NCI-H1105 treated with DMSO at 0.1 percent for 48 hours (cell line): ENCODE measurements at places on chromosomes 7 and 10.

GRCh38 chr7:130971297-130971696, 237.3 kb upstream of the KLF14 start:
- DNase-seq, result no peak

GRCh38 chr7:18521945-18522566, 26.5 kb downstream of the HDAC9 start:
- DNase-seq, result no peak

GRCh38 chr7:5638994-5639393, 142.5 kb downstream of the RNF216 start:
- no peak for DNase-seq

- no peak for DNase-seq
Measured at GRCh38 chr10:28849821-28850220, 172.5 kb downstream of the BAMBI start.

DNA sequence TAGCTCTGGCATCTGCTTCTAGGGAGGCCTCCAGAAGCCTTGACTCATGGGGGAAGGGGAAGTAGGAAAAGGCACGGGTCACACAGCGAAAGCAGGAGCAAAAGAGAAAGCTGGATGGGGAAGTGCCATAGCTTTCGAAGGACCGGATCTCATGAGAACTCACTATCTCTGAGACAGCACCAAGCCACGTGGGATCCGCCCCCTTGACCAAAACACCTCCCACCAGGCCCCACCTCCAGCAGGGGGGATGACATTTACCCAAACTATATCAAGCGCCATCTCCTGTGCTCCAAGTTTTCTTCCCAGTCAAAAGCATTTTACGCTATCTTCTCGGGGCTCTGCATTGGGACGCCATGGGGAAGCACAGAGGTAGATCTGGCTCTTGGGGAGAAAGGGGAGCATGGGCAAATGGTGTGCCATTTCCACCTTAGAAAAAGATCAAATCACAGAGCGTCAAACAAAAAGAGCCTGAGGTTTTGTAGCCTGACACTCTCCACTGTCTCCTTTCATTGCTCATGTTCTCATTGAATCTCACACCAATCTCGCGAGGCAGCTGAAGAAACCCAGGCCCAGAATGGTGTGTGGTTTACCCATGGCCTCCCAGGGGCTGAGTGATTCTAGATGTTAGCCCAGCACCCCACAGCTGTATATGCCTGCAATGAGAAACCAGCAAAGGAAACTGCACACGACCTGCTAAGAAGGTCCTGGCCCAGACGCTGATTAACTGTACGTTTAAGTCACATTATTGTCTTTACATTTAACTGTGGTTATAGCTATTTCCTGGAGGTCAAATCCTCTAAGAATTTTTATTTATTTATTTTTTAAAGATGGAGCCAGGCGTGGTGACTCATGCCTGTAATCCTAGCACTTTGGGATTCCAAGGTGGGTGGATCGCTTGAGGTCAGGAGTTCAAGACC, 8.1 kb upstream of the OLAH start:
- DNase-seq, result no peak

- peak; percentile 61 for DNase-seq
Measured at GRCh38 chr10:97922022-97922758, 72.5 kb downstream of the GOLGA7B start.

DNA sequence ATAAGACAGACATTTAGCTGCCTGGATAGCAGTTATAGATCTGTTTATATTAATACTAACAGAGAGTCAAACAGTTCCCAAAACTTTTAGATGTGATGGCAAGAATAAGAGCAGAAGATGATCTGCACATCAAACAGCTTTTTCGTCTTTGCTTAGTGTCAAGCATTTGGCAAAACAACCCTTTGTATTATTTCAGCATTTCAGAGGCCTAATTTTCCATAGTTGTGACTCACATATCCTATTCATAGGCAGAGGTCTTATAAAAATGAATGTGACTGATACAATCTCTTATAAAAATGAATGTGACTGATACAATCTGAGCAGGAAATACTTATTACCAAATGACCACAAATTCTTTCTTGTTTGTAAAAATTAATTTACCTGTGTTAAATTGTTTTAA, 71.2 kb downstream of the LRRTM3 start:
- no peak for DNase-seq

DNA sequence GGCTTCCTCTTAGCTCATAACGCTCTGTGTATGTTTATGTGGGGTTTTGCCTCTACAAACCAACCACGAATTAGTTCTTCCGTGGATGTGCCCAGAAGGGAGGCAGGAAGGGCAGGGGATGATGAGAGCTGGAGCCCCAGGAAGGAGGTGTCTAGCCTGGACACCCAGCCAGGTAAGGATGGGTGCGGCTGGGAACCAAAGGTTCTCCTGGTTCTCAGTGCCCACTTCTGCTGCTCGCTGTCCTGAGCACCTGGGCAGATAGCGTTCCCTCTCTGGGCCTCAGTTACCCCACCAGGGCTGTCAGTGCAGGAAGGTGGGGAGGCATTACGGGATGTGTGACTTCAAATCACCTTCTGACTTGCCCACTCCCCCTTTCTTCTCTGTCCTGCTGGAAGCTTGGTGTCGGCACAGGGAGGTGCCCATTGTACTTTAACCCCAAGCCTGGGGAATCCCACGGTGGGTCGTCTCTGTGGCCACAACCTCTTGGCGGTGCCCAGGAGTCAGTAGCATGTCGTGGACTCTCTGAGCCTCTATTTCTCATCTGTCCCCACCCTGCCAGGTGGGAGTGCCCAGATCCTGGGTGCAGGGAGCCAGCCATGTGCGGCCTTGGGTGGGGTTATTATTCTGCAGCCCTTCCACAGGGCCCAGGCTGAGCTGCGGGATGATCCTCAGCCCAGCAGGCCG, 18.7 kb upstream of the PCBD1 start:
- DNase-seq, result no peak

DNA sequence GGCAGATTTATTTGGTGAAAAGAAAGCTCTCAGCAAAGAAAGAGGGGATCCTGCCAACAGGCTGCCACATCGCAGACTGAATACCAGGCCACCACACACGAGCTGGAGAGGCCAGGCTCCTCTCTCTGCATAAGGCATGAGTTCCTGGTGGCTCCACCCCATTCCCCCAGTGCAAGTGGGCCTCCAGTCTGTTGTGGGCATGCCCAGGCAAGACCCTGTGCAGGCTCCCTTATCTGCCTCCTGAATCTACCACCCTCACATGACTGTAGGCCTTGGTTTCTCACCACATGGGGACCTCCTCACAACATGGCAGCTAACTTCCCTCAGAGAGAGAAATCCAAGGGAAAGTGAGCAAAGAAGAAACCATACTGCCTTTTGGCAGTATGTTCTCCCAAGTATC, 26.7 kb upstream of the CUL1 start:
- no peak for DNase-seq

GRCh38 chr7:21636694-21637093, 93.9 kb downstream of the DNAH11 start:
- DNase-seq, result no peak

- DNase-seq, result no peak
Measured at GRCh38 chr7:1325646-1326510, 93.2 kb downstream of the UNCX start.

GRCh38 chr10:97759158-97759887, 12.5 kb downstream of the SFRP5 start:
- peak; percentile 27 for DNase-seq

DNA sequence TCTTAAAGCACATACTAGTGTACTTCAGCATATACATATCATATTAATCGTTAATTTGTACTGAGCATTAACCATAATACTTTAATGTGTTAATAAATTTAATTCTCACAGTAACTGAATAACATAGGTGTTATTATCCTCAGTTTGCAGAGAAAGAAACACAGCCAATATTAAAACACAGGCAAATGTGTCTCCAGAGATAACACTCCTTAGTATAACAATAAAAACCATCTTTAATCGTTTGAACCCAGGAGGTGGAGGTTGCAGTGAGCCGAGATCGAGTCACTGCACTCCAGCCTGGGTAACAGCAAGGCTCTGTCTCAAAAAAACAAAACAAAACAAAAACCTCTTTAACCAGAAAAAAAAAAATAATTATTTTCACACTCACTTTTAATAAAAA, 49.4 kb upstream of the ZNF273 start:
- DNase-seq, result no peak

- DNase-seq, result no peak
Measured at GRCh38 chr7:151327022-151327421, 14.6 kb upstream of the NUB1 start.

DNA sequence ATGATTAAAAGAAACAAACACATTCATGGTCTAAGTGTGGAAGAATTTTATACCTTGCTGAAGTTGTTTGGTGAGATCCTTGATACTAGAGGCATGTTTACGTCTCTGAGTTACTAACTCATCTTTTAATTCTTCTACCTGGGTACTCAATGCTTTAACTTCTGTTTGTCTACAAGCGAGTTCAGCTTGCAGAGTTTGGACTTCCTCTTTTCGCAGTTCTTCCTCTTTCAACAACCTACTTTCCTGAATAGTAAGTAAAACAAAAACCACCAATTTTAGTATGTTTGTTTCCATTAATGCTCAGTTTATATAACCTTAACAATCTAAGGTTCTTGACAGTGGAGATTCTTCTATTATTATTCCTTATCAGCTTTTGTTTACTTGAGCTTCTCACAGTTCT, 42.9 kb downstream of the CCDC186 start:
- no peak for DNase-seq

- no peak for DNase-seq
Measured at GRCh38 chr7:49433794-49434193, 339.6 kb upstream of the VWC2 start.

DNA sequence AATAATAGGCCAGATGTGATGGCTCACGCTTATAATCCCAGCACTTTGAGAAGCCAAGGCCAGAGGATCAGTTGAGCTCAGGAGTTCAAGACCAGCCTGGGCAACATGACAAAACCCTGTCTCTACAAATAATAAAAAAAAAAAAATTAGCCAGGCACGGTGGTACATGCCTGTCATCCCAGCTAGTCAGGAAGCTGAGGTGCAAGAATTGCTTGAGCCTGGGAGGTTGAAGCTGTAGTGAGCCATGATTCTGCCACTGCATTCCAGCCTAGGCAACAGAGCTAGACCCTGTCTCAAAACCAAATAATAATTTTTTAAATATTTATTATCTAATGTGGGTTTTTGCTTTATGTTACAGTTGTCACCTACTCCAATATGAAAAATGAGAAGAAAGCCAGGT, 178.9 kb downstream of the ADK start:
- no peak for DNase-seq

- DNase-seq, result no peak
Measured at GRCh38 chr7:43808410-43808809, 49.9 kb downstream of the BLVRA start.

GRCh38 chr7:103573479-103574058, 127.6 kb upstream of the SLC26A5 start:
- DNase-seq, result peak; percentile 64

DNA sequence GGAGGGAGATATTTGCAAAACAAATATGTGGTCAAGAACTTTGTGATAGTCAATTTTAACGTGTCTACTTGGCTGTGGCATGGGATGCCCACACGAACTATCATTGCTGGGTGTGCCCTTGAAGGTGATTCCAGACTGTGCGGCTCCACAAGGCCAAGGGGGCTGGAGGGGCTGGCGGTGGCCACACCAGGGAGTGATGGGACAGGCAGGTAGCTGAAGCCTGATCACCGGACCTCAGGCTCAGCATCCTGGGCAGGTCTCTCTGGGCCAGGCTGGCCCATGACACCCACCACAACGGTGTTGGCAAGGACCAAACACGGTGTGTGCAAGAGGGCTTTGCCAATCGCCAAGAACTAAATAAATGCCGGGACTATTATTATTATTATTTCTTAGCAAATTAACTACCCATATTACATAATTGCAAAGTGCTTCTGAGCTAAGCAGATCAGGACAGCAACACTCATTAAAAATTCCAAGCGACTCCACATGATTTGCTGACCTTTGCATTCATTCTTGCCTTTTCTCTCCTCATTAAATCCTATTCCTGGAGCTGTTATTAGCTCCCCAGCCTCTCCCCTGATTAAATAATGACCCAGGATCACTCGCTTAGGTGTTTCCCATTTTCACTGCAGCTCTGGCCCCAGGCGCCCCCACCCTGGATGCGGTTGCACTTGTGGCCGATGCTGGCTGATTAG, 35.4 kb upstream of the PPP2R2D start:
- DNase-seq, result no peak

DNA sequence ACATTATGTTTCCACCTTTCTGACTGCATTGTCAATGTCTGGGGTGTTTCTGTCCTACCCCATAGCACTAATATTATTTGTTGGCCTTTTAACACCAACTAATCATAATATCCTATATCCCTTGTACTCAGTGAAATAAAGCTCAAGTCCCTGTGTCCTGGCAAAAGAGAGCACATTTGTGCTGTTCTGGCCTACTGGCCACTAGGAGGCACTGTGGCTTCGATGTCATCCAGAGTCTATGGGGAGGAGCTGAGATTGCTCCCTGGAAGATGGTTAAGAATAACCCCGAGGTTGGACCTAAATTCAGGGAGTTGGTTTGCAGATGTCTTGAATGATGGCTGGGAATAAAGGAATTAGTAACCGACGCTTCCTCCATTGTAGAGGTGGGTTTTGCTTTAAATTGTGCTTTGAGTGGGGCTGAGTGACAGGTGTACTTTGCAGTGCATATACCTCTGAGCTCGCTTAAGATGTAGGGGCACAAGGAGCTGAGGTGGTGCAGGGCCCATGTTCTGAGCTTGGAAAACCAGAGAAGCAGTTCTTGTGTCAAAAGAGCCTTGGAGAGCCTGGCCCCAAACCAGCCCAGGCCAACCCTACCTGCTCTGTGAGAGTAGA, 191.2 kb upstream of the PRSS1 start:
- DNase-seq, result peak; percentile 3

DNA sequence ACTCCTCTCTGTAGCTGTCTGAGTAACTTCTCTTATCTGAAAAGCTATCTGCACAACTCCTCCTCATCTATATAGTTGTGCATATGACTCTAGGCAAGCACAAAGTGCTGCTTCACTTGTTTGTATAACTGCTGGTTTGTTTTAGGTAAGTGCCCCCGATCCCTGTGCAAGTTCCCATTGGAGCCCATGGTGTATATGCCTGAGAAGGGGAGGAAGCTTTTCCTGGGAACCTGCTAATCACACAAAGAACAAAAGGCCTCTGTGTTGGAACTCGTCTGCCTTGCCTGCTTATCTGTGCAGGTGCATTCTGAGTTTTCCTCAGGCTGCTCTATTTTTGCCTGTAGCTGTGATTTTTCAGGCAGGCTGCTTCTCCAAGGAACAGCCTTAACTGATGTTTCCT, 23.2 kb upstream of the PHF14 start:
- no peak for DNase-seq

GRCh38 chr10:78605800-78606350, 462.9 kb upstream of the ZMIZ1 start:
- no peak for DNase-seq

- DNase-seq, result peak; percentile 37
Measured at GRCh38 chr10:91758303-91759146, 39.7 kb upstream of the TNKS2 start.

GRCh38 chr7:35624299-35625186, 70.4 kb downstream of the HERPUD2 start:
- DNase-seq, result peak; percentile 46
